Ecto neural progenitor cell (in vitro differentiated cells): ENCODE measurements at places on chromosomes 6 and 20.

DNA sequence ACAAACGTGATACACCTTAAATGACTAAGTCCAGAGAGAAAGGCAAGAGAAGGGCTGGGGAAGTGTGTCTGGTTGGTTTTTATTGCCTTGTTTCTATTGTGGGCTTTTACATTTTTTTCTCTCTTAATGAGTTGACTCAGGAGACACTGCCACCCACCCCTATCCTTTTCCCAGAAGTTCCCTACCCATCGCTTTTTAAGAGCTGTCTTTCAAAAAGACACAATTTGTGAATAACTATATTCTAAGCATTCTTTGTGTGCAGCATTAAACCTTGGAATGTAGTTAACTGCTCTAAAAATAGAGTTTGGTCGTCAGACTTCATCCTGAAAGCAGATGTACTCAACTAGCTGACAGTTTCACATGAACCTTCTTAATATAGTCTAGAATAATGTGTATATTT, 174.9 kb downstream of the ISM1 start:
- DNase-seq: no peak

- DNase-seq: no peak
Observed at GRCh38 chr6:40177598-40177997, 243.3 kb upstream of the MOCS1 start.

- no peak for DNase-seq
Observed at GRCh38 chr20:6134592-6134991, 11.8 kb upstream of the FERMT1 start.

DNA sequence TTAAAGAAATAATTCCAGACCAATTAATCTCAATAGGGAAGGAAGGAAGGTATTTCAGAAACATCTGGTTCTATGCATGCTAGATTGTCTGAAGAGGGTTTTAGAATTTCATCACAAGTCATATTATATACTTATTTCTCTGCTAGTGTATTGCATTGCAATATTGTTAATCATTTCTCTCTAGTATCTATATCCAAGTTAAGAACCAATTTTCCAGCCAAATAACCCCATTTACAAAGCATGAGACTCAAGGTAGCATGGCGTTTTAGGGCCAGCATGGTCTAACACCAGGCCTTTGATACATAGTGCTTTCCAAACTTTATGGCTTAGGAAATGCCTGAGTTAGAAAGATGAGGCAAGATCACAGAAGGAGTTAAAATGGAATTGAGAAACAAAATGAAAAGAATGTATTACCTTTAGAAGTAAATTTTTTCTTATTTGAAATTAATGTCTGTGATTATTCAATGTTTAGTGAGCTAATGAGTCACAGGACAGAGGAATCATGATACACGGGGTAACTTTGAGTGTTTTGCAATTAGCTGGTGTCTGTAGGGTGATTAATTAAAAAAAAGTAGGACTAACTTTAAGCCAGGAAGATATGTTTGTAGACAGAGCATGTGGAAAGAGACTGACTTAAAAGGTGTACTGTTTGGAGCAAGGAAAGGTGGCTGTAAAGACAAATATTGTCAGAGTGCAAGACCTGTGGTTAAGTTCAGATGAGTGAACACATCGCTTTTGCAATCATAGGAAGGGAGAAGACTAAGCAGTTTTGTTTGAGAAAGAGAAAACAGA, 1006.2 kb upstream of the CITED2 start:
- no peak for DNase-seq

DNA sequence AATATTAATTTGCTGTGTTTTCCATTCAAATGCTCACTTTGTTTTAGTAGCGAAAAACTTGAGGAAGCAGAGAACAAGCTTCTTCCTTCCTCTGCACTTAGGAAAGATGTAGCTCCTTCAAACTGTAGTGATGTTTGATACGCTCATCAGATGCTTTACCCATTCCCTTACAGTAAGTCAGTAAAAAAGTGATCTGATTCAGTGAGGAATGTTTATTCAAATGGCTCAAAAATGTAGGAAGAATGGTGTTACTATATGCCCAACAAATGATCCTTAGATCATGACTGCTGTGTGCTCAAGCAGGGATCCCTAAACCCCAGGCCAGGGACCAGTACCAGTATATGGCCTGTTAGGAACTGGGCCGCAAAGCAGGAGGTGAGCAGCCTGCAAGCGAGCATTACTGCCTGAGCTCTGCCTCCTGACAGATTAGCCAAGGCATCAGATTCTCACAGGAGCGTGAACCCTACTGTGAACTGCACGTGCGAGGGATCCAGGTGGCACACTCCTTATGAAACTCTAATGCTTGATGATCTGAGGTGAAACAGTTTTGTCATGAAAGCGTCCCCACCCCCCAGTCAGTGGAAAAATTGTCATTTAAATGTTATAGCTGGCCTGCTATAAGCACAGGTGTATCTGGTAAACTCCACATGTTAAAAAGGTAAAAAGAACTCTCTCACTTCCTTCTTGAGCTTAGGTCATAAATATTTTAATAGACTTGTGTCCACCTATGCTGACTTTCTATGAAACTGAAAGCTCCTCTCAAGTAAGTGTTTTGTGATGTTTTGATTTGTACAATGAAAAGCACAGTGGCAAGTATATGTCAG, 187.2 kb downstream of the FOXC1 start:
- DNase-seq: no peak

DNA sequence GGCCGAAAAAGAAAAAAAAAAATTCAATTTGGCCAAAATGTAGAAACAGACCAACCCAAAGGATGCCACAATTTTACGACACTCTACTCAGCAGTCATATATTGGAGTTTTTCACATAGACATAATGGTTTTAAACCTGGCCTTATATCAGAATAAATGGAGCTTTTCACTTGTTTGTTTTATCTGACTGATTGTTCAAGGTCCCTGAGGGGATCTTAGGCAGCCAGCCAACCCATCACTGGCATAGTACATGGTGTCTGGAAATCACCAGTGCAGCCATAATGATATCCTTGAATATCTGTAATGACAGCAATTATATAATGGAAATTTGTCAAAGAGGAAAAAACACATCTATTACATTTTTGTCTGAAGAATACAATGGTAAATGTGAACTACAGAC, 96.9 kb downstream of the PRSS35 start:
- no peak for DNase-seq

DNA sequence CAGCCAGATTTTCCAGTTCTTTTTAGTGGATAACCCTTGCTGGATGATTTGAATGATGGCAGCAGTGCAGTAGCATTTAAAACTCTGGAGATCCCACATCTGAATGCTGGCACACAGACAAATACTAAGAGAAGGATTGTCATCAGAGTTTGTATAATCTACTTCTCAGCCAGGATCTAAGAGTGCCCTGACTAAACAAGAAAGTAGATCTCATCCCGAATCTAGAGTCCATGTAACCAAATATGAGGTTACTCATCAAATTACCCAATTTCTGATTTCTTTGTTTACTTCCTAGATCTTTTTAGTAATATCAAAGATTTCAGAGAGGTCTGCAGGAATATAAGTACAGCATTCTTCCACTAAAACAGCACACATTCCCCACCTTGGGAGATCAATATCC, 7.8 kb downstream of the TMC2 start:
- DNase-seq: no peak

DNA sequence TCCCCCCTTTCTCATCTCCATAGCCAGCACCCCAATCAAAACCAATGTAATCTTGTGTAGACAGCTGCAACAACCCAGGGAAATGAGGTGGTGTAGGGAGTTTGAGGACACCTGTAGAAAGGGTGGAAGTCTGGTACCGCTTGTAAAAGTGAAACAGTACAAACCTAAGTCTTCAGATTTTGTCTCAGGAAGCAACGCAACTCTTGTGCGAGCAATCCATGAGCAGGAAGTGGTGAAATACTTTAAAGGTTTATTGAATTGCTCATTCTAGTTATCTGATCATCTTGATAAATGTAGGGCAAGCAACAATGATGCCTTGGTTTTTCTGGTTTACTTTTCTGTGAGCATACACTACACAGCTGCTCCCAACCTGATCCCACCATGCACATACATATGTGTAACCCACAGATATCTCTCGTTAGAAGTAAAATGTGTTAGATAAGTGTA, 71.1 kb upstream of the THEMIS start:
- DNase-seq: no peak

DNA sequence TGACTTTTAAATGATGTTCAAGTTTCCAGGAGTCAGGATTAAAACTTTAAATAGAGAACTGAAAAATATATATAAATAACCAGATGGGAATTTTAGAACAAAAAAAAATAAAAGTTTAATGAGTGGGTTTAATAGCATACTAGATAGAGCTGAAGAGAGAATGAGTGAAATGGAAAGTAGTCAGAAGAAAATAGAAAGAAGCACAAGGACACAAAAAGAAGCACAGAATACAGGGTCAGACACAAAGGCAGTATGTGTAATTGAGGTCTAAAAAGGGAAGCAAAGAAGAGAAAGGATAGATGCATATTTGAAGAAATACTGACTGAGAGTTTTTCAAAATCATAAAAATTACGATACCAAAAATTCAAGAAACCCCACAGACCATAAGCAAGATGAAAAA, 159.8 kb upstream of the FERMT1 start:
- DNase-seq: no peak

DNA sequence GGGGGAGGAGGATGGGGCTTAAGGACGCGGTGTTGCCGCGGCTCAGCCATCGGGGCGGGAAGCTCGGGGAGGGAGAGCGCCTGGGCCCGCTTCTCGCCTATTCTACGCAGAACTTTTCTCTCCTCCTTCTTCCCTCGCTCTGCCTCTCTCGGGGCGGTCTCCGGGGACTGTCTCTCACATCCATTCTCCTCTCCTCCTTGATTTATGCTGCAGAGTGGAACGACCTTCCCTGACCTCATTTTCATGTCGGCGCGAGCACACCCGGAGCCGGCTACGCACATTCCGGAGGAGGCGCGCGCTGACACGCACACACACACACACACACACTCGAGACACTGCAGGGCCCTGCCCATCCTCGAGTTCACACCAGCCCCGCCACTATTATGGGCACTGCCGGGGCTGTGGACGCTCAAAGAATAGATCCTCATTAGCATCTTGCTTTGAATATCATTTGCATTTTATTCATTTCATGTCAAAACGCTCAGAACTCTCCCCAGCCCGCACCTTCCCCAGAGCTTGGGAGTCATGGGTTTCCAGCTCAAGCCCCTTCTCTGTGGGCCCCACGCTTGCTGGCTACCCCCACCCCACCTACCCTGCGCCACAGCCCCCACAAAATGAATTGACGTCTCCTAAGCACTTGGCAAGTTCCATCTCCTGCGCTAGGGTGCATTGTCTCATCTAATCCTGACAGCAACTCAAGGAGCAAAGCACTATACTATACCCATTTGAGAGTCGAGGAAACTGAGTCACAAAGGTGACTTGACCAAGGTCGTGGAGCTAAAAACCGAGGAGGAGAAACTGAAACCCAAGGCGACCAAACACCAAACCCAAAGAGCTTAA, 36.8 kb downstream of the NCR2 start:
- DNase-seq: peak; percentile 67

- DNase-seq: no peak
Observed at GRCh38 chr6:169857343-169858292, 106.2 kb downstream of the ERMARD start.

DNA sequence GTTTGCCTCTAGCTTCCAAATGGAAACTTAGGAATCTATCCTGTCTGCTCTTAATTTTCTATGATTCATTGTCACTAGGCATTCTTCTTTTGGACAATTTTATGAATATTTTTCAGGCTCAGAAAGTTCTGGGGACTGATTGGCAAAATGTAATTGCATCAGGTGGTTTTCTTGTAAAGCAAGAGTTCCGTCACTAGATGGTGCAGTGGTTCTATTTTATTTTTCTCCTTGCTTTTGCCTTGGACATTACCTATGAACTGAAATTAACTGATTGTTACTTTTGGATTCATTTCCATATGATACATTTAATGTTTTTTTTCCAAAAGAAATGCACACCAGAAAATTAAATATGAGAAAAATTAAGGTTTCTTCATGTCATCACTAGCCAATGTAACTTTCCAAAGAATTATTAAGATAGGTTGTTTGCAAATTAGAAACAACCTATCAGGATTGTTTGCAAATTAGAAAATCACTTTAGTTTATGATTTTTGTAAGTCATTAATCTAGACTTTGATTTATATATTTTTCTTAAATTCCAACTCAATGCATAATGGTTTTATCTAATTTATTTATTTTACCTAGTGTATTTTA, 48.0 kb downstream of the TMEM170B start:
- DNase-seq: no peak

- DNase-seq: no peak
Observed at GRCh38 chr20:52490711-52491430, 299.3 kb upstream of the ZFP64 start.

DNA sequence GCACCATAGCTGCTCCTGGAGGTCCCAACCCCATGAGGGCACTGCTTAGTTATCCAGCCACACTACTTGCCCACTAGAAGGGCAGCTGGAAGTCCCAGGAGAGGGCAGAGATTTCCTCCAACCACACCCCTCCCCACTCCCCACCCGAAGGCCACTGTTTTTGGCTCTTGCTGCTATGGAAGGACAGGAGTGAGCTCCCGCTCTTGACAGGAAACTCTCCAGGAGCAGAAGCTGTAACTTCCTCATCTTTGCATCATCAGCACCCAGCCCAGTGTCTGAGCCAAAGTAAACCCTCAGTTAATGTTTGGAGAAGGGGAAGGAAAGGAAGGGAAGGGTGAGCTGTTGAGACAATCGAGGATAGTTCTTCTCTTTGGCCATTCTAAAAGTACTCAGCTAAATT, 120.7 kb downstream of the MTFR2 start:
- no peak for DNase-seq

DNA sequence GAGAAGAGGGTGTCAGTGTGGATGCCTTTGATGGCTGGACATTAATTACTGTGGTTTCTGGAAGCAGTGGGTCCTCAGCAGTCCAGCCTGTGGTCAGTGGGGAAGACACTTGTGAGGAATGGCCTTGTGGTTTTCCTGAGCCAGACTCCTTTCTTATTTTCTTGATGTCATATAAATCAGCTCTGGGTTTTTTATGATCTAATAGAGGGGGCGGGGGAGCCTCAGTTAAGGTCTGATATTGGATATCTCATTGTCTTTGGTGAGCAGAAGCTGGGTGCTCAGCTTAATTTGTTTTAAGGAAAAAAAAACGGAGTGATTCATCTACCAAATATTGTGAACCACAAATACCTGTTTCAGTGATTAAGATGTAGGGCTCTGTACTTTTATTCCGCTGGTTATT, 62.1 kb downstream of the OTOR start:
- DNase-seq: no peak

- no peak for DNase-seq
Observed at GRCh38 chr20:16732506-16733152, 2.8 kb downstream of the SNRPB2 start.

DNA sequence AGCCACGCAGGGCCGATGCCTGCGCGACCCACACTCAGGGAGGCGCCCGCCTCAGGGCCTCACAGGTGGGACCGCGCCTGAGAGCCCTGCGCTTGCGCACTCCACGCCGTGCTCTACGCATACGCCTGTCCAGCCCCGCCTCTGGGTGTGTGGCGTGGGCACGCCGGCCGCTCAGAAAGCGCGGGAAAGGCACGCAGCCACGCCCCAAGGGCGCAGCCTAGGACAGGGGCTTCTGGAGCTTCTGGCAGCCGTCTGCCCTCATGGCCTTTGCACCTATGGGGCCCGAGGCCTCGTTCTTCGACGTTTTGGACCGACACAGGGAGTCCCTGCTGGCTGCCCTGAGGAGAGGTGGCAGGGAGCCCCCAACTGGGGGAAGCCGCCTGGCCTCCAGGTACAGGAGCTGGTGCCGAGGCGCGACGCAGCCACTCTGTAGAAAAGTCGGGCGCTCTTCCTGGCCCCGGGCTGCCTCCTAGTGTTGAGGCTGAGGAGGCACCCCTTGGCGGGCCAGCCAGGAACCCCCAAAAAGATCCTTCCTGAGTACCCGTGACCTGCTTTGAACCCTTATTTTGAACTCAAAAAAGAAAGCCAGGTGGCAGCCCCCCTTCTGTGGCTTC, at the start of gene SPO11:
Gene SPO11, plus strand, starts transcription at position 196 of the 614 bp plus-strand sequence. Its CDS starts 65 bp downstream, at position 261.
- DNase-seq: no peak
